A549 (cell line): ENCODE measurements at places on chromosomes 13 and 19.

- DNase-seq, result no peak
Observed at GRCh38 chr13:113550453-113550852, 34.1 kb upstream of the TFDP1 start.

DNA sequence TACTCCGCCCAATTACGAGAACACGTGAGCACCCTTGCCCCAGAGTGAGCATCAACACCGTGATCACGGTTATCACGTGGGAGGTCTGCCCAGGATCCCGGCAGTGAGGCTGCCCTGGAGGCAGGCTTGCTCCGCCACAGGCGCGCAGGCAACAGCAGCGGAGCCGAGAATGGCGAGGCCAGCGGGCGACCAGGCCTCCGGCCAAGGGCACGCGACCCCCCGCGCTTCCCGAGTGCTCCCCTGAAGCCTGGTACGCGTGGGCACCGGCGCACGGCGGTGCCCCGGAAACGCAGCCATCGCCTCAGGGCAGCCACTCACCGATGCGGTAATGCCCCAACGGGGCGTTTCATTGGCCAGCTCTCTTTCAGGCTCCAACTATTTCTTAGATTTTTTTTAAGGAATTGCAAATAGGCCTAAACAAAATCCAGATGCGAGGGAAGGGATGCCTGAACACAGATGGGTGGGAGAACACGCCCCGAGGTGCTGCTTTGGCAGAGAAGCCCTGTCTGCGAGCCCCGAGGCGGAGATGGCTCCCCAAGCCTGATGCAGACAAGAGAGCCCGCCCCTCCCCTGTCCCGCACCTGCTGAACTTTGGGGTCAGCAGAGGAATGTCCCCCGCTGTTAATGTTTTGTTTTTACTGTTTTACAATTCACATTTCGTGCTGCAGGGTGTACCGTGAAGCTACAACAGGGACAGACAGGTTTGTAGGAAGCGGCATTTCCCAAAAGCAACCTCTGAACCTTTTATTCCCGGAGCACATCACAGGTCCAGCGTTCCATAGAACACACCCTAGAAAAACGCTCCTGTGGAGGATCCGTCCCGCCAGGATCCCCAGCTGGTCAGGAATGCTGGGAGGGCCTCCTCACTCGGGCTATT, 132.7 kb downstream of the ZDHHC20 start:
- DNase-seq, result no peak

DNA sequence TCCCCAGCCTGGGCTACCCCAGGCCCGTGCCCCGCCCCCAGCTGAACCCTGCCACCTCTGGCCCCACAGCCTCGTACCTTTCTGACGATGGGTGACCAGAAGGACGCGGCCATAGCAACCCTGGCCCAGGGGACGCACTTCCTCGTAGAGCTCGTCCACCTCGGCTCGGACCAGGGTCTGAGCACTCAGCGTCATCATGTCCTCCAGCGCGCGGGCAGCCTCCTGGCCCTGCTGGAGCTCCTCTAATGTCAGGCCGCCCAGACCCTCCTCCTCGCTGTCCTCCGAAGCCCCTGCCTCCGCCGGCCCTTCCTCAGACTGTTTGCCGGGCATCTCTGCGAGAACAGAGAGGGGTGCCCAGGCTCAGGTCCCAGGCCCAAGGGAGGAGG, 975 bp downstream of the SBK2 start:
- no peak for DNase-seq

GRCh38 chr19:40585241-40585981, 8.7 kb downstream of the SHKBP1 start:
- peak; percentile 69 for DNase-seq

DNA sequence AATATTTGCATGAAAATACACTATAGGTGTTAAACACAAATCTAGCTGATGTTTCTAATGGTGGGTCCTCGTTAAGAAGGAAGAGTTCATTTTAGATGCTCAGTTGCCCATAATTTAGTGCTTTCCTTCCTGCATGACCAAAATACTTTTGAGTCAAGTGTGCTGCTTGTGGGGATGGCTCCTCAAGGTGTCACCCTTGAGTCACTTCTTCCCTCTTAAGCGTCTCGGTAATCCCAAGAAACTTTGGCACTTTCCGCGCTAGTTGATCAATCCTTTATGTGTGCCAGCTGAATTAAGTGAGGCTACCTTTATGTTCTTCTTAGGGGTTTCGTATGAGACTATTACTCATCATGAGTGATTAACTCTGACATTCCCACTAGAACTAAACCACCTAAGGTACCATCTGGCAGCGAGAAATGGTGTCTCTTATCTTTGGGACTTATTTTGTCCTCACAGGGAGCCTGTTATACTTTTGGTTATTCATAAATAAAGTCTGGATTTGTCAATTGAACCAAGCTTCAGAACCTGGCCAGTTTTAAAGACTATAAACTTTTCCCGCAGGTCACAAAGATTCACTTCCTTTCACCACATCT, 106.8 kb downstream of the NHLRC3 start:
- peak; percentile 52 for DNase-seq

GRCh38 chr13:47433461-47434005, 536.7 kb upstream of the HTR2A start:
- DNase-seq, result no peak

GRCh38 chr13:28322256-28322905, 172.5 kb downstream of the FLT1 start:
- DNase-seq, result no peak

DNA sequence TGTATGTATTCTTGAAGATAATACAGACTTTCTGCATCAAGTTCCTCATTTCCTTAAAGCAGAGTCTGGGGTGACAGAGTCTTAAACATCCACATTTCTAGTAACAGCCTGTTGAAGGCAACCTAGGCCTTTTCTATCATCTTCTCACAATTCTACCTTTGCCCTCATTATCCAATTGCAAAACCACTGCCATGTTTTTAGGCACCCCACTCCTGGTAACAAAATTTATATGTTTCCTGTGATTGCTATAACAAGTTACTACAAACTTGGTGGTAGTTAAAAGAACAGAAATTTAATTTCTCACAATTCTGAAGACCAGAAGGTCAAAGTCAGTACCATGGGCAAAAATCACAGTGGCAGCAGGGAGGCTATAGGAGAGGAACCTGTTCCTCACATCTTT, 33.1 kb downstream of the TUBA3C start:
- no peak for DNase-seq

DNA sequence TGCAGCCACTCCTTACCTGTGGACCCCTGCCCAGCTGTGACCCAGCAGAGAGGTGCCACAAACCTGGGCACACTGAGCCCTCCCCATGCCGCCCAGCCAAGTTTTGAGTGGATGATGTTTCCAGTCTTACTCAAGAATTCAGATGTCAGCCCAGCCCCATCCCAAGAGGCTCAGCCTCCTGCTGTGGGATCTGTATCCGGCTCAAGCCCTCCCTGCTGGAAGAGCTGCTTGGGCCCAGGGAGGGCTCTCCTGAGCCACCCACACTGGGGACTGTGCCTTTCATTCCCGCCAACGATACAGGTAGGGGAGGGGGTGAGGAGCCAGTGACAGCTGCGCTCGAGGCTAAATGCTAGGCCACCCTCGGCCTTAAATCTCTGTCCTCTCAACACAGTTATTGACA, 5.9 kb upstream of the SLC7A9 start:
- DNase-seq, result no peak

DNA sequence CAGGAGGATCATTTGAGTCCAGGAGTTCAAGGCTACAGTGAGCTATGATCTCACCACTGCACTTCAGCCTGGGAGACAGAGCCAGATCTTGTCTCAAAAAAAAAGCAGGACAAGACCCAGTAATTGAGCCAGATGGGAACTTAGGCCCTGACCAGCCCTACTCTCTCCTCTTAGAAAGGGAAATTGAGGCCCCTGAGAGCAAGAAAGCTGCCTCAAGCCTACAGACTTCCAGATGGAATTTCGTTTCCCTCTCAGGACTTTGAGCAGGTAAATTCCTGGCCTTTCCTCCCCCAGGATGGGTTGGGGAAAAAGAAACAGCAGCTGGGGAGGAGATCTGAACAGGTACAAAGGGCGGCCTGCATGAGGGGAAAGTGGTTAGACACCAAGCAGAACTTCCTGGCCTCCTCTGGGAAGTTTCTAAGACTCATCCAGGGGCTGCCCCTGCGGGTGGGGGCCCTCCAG, 3.6 kb upstream of the BCL3 start:
- no peak for DNase-seq

- DNase-seq, result no peak
Observed at GRCh38 chr19:35816262-35816661, 3.6 kb upstream of the PRODH2 start.

DNA sequence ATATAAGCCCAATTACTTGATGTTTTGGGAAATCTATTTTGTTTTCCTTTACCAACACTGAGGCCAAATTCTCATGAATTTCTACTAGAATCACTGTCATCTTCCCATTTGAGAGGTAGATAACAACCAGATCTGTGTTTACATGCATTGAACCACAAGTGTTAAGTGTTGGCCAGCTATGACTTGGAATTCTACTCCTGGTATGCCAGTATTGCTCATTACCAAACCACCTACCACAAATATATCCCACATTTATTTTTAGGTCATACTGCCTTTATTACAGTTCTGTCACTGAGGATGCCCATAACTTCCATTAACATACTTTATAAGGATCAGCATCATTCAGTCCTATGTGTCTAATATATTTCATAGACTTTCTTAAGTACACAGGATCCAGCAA, 328.9 kb downstream of the DIAPH3 start:
- no peak for DNase-seq

GRCh38 chr19:42555801-42556200, 27.5 kb upstream of the CEACAM1 start:
- no peak for DNase-seq

- no peak for DNase-seq
Observed at GRCh38 chr13:54162069-54162468, 1133.5 kb downstream of the OLFM4 start.

- DNase-seq, result no peak
Observed at GRCh38 chr13:33236021-33236420, 49.5 kb downstream of the STARD13 start.

GRCh38 chr13:112664501-112665203, 25.2 kb upstream of the ATP11A start:
- DNase-seq, result no peak

DNA sequence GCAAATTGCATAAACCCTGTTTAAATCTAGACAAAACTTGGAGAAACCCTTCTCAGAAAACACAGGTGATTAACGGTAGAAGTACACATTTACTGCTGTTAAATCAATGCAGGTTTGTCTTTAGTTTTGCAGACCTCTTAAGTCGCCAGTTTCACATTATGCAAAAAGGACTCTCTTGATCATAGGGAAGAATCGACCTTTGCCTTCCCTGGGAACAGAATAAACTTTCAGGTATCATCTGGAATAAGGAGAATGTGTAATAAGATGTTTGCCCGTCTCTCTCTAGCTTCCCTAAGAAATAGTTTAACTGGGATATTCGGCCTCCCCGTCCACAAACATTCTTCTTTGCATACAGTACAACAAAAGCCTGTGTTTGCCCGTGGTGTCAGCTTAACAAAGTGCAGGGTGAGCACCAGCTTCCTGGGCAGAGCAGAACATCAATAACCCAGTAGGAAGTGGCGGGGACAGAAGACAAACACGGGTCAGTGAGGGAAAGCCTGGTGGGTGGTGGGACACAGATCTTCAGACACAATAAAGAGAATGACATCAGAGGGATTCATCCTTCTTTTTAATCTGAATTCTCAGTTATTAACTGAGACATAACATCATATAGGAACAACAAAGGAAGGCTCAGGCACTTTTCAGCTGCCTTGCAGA, 1077.7 kb upstream of the SLC10A2 start:
- no peak for DNase-seq

DNA sequence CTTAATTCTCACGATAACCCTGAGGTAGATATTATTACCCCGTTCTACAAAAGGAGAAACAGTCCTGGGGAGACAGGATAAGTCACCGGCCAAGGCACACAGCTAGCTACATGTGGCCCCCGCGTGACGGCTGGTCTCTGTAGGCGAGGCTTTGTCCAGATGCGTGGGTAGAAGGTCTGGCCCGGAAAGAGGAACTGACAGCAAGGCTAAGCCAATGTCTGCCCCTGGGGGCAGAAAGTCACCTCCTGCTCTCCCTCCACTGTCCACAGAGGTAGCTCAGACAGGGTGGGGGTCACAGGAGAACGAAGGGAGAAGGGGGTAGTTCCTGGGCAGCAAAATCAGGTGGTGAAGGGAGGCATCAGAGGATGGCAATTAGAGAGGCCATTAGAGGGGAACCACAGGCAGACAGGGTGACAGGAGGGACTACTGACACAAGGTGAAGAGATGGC, 1.8 kb downstream of the APOC4 start:
- DNase-seq, result no peak

GRCh38 chr13:91405240-91405639, 6.8 kb downstream of the GPC5 start:
- no peak for DNase-seq

DNA sequence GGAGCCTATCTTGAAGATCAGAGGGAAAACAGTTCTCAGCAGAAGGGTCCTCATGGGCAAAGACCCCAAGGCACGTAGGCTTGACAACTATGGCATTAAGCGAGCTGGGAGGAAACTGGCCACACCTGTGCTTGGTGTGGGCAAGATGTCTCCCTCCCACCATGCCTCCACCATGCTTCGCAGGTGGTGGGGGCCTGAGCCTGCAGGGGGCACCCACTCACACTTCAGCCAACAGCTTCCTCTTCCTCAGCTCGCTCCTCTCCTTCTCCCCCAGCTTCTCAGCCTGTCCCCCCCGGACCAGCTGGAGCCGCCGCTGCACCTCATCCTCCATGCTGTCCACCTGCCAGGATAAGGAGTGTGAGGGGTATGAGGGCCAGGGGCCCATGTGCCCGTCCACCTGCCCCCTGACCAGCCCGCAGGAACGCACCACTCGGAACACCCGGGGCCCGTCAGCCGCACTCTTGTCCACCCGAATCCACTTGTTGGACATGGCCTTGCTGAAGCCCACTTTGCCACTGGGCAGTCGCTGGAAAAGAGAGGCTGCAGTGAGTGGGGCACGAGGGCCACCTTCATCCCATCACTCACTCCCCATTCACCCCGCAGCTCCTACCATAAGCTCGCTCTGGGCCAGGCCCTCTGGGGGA, 3.4 kb downstream of the FARSA start:
- no peak for DNase-seq

DNA sequence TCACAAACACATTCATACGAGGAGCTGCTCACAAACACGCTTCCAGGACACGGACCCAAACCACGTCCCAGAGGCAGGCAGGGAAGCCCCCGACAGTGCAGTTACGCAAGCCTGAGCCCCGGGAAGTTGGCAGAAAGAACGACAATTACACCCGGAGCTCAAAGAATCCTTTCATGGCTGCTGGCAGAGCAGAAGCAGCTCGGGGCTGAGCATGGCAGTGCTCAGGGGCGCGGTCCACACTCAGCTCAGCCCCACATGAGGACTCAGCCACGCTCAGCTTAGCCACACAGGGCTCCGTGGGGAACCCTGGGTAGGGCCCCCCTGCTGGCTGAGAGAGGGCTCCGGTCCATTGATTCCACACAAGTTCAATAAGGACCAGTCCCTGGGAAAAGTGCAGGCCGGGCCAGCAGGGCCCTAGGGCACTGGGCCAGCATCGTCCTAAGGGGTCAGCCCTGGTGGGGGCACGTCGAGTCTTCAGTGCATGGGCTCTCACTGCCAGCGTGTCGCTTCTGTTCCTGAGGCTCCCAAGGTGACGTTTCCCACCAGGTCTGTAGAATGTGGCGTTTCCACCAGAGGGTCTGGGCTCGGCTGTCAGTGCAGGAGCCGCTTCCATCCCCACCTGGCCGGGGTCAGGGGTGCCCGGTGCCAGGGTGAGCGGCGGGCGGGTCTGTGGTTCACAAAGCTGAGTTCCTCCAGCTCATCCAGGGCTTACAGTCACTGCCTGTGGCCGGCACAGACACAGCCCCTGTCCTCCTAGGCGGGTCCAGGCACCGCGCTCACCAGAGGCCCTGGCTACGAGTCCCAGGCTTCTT, 23.1 kb downstream of the GAS6 start:
- no peak for DNase-seq
